Hematopoietic multipotent progenitor cell treated with erythropoietin and hydrocortisone succinate and interleukin-3 and kit ligand, for 8 days (in vitro differentiated cells): ENCODE measurements at places on chromosomes 5 and 9.

DNA sequence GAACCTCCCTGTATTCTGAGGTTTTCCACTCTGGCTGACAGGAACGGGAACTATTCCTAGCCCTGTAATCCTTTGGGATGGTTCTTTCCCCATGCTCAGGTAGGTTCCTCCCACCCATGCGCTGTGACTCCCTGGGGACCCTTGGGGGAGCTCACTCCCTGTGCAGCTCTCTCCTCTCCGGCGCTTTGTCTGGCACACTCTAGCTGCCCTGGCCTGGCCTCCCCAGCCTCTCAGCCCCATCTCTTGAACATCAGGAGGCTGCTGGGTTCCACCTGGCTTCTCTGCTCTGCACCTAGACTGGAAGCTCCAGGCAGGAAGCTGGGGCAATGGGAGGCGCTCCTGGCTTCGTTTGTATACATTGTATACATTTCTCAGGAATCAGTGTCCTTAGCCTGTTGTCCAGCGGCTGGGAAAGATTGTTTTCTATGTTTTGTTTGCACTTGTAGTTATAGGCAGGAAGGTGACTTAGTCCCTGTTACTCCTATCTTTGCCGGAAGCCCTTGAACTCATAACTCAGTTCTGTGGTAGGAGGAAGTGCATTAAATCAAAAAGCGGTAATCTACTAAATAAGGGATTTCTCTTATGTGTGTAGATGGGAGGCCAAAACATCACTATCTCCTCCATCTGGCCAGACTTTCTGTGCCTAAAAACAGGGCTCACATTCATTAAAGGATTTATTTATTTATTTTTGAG, 20.4 kb downstream of the SLC25A25 start:
- no peak for DNase-seq

- no peak for DNase-seq
Measured at GRCh38 chr5:180287404-180287803, 4.5 kb downstream of the MAPK9 start.

- no peak for DNase-seq
Measured at GRCh38 chr5:124652892-124653441, 93.5 kb downstream of the ZNF608 start.

DNA sequence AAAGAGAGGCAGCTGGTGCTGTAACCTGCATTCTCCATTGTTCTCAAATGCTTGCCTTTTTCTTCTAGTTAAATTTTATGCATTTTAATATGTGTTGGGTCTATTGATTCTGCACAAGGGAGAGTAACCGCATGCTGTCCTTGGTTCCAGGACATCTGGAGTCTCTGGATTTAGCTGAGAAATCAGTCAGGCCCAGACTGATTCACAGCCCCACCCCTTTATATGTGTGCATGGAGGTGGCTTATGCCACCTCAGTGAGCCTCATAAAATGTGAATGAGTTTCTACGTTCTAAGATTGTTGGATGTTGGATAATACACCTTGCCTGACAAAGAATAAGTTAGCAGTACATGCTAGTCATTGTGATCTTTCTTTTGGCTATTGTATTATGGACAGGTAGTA, 110.1 kb upstream of the PANK3 start:
- DNase-seq = no peak

DNA sequence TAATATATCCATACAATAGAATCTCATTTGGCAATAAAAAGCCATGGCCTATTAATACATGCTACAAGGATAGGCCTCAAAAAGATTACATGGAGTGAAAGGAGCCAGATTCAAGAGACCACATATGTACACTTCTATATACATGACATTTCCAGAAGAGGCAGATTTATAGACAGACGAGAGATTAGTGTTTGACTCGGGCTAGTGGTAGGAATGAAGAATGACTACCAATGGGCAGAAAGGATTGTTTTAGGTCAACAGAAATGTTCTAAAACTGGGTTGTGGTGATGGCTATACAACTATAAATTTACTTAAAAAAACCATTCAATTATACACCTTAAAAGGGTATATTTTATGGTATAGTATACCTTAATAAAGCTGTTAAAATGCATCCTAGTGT, 41.9 kb downstream of the SETX start:
- no peak for DNase-seq

GRCh38 chr9:133470988-133471387, 7.9 kb downstream of the SLC2A6 start:
- no peak for DNase-seq
